ENCODE measurements at places on chromosomes 1 and 21. TPM values are rescaled to one million over a fixed set of nuclear protein-coding genes. Genes with fewer than 3 reads are reported as not detected.

- DNase-seq = no peak
Measured at GRCh38 chr1:55272994-55273393, 57.8 kb upstream of the USP24 start.

DNA sequence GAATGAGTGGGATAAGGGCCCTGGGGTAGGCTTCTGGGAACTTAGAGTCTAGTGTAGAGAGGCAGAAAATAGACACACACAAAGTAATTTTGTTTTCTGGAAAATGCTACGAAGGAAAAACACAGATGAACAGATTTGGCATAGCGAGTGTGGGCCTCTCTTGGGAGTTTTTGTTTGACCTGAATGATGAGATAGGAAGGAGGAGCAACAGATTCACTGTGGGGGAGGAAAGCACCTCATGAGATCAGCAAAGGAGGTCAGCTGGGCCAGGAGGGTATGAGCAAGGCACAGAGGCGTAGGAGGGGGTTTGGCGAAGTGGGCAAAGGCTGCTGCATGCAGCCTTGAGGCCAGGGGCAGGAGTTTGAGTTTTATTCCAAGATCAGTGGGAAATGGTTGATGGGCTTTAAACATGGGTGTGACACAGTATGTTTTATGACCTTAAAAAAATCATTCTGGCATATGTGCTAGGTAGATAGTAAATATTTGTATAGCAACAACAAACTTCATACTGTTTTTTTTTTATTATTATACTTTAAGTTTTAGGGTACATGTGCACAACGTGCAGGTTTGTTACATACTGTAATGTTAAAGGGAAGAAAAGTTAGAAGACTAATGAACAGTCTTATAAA lies 57.9 kb downstream of the FGGY start:
- no peak for DNase-seq

DNA sequence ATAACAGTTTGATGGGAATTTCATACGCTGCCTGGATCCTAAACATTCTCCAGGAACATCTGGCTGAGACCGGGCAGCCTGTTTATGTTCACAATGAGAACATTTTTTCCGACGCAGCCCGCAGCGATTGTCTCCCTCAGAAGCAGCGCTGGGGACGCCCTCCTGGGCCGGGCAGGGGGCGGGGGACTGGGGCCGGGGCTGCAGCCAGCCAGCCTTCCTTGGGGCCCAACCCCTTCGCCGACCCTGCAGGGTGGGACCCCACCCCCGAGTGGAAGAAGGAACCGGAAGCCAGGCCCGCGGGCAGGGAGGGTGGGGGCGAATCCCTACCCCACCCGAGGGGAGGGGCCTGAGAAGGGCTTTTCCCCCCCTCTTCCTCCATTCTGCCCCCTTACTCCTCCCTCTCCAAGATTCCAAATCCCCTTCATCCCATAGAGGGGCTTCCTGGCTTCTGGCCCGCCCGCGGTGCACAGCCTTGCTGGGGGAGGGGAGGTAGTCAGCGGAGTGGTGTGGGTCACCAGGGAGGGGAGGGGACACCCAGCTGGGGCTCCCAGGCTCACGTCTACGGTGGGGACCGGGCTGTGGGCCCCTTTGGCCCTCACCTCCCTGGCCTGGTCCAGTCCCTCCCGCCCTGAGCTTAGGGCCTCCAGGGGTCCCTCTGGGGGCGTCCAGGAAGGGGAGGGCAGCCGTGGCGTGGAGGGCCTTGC lies 60.6 kb downstream of the WNT9A start:
- DNase-seq = peak; percentile 26

Gene OR2L2
- total RNA-seq = not detected

GRCh38 chr1:153543736-153544135 lies 1.9 kb downstream of the S100A4 start:
- no peak for DNase-seq

Gene ANGPTL3
- not detected for total RNA-seq

GRCh38 chr21:33127154-33127867 lies 57.4 kb downstream of the OLIG1 start:
- DNase-seq = peak; percentile 70

- no peak for DNase-seq
Measured at GRCh38 chr1:108670131-108670773, 9.4 kb upstream of the HENMT1 start.

- no peak for DNase-seq
Measured at GRCh38 chr1:163085904-163086268, 16.7 kb downstream of the RGS4 start.

DNA sequence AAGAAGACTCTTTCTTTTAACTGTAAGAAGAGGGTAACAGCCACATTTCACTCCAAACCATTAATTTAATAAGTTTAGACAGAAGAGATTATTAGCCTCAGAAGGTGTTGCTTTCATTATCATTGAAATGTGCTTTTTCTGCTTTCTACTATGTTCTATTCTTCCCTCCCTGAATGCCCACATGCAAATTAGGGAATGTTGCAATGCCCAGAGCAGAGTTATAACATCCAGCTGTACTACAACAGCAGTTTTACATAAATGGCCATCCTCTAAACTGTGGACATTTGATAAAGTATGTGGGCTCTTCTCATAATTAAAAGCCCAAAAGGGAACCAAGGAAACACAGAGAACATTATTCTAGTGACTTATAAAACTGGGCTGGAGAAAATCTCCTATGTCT lies 82.2 kb upstream of the SOD1 start:
- DNase-seq = no peak

DNA sequence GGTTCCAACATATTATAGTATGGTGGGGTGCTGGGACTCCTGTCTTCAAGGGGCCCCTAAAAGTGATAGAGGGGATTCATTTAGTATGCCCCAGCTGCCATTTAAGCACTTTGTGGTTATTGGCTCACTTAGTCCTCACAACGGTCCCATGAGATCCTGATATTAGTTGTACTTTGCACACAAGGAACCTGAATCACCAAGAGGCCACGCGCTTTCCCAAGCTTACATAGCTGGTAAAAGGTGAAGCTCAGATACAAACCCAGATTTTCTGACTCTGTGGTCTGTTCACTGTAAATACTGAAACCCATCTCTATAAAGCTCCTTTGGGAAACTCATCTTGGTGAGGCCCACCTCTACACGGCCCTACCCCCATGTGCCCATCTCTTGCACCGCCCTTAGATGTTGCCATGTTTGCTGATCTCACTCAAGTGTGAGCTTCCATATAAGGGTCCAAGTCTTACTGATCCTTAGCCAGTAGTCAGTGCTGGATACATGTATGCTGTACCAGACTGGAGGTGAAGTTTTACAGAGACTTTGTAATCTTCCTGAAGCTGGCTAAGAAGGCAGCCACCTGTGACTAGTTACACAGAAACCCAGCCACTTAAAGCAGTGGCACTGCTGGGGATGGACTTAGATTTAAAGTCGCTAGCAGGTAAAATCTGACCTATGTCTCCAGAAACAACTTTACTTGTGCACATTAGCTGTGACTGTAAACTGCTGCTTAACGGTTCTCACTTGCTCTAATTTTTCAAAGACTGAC lies 124.4 kb upstream of the HOOK1 start:
- no peak for DNase-seq

- peak; percentile 76 for DNase-seq
Measured at GRCh38 chr1:161440312-161440894, 64.9 kb upstream of the FCGR2A start.

DNA sequence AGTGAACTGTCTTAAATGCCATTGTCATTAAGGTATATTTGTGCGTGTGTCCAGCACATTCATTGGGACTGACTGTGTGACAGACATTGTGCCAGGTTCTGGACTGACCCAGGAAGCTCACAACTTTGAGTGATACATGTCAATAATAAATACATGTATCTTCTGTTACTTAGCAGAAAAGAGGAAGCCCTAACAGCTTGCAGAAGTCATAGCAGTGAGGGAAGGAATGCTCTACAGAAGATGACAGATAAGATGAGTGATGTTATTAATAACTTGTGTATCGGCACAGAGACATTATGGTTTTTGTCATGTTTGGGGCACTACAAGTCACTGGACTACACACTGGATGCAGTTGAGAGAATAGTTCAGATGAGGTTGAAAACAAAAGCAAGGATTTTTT lies 1.2 kb upstream of the SRSF11 start:
- no peak for DNase-seq

DNA sequence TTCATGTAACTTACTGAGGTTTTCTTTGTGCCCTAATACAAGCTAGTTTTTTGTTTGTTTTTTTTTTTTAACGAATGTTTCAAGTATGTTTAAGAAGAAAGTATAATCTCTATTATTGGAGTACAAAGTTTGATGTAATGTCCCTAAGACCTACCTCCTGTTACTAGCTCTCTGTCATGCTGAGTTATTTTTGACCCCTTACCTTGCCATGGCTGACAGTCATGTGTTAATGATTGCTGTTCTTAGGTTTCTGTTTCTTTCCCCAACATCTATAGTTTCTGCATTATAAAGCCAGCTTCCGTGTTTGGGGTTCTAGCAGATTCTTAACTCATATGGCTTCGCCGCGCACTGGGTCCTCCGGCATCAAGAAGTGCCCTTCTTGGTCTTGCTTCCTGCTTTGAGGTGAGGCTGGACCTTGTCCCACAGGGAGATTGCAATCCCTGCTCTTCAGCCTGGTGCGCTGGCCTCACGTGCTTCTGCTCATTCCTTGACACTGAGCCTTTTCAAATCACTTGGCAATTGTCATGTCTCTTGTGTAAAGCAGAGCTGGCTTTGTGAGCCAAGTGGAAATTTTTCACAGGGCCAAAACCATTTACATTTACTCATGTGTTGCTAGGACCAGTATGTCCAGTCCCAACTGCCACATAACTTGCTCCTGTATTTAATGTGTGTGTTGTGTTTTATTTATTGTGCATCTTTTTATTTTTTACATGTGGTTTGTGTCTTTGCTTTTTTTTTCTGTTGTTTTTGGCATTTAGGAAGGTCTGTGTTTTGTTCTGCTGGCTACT lies 135.0 kb upstream of the COL6A1 start:
- DNase-seq = no peak

GRCh38 chr1:53410100-53410541 lies 49.1 kb upstream of the DMRTB1 start:
- DNase-seq = peak; percentile 30

DNA sequence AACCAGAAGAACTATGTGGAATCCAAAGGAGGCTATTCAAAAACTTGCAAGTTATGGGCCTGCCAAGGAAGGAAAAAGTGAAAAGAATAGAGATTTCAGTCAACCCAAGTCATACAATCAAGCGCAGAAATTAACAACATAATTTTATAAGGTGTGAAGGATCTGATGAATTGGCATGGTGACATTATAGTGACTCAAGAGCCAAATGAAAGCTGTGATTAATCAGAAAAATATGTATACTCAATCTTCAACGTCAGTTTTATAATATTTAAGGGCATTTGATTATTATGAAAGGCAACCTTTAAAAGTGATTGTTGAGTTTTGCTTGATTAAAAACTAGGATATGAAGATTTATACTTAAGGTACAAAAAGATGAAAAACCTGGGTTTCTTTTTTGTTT lies 37.8 kb upstream of the THEM4 start:
- DNase-seq = no peak

DNA sequence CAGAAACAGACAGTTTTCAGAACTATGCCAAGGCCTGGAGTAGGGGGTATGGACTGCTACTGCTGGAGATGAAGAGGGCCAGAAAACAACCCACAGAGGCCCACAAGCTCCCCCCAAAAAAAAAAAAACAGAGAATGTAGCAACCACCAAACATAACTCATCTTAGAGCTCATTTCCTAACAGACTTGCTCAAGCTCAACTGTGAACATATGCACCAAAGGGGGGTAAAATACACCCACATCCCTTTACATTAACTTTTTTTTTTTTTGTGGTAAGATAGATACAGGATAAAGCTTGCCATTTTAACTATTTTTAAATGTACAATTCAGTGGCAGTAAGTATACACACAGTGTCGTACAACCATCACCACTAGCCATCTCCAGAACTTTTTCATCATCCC lies 36.0 kb downstream of the SEC16B start:
- DNase-seq = no peak

- no peak for DNase-seq
Measured at GRCh38 chr1:227390525-227390924, 72.2 kb upstream of the CDC42BPA start.

Gene PPP1R12B
- total RNA-seq = 21.9 TPM

Gene ARHGAP30
- 277 TPM for total RNA-seq

Gene EXOSC10
- total RNA-seq = 86.1 TPM

DNA sequence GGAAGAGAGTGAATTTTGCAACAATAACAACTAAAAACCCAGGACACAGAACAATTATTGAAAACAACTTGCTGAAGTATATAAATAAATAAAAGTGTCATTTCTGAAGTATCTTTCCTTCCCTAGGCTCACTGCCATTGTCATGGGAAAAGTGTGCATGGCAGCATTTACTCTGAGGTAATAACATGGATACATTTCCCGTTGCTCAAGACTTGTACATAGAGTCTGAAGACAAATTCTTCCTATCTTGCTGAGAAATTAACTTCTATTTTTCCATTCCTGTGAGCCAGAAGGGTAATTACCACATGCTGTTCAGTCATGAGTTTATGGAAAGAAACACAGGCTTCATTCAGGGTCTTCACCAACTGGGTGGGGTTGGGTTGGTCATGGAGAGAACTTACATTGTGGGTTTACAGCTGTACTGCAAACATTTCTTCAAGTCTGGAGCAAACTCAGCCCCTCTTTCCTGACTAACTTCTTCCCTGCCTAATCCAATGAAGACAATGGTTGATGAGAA lies 32.2 kb downstream of the ST6GALNAC3 start:
- DNase-seq = no peak

DNA sequence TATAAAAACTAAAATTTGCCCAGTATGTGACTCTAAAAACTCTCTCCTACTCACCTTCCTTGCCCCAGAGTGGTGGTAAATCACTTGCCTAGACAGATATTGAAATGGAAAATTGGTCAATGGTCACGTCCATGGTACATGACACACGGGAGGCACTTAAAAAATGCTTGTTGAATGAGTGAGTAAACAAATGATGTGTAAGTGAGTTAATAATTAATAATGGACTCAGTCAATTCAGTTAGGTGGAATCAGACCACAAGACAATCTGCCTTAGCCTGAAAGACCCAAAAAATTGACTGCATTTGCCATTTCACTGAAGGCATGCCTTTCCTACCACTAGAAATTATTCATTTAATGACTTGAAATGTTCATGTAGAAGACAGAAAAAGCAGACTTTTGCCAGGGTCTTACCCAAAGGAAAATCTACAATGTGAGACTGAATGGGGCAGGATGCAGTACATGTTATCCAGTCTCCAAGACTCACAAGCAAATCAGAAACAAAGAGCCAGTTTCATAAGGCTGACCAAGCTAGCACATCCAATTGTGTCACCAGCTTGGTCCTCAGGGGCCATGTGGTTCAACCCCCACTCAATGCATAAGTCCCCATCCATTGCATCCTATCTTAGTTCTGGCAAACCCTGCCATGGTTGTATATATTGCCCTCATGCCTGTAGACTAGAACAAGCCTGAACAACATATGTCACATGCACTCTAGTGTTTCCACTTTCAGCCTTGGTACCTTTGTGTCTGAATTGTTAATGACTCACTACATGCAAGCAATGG lies 73.6 kb downstream of the TBX15 start:
- DNase-seq = no peak

All from activated CD8-positive, alpha-beta T cell treated with anti-CD3 and anti-CD28 coated beads, Interleukin-2, amount 10 ng/mL, durations not matched to agents 7 days and 5 days (primary cell).